Kidney epithelial cell (primary cell): ENCODE measurements at places on chromosomes 16 and 17. TPM values are rescaled to one million over a fixed set of nuclear protein-coding genes. Genes with fewer than 3 reads are reported as not detected.
A peak's percentile ranks its signal among the peaks of the same experiment; 100 is the strongest.

- no peak for DNase-seq
These were observed 608.5 kb downstream of the KCNJ18 start for GRCh38 chr17:22300731-22301352.

DNA sequence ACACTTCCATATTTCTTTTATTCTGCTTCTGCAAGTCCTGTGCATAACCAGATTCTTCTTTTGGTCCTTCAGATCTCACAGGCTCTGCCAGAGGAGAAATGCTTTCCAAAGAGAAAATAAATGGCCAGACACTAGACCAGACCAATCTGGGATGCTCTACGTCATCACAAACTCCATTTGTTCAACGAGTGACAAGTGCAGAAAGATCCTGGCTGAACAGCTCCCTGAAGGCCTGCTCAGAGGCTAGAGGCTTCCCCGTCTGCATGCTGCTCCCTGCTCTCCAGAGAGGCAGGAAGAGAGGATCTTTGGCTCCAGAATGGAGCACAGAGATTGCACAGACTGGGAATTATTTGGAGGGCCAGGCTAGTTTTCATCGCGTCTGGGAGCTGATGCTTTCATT is 232.7 kb downstream of the MAF start:
- DNase-seq, result no peak

- no peak for DNase-seq
These were observed 52.5 kb upstream of the MTSS2 start for GRCh38 chr16:70738083-70738977.

GRCh38 chr16:5506021-5506420 is 408.4 kb upstream of the EEF2KMT start:
- no peak for DNase-seq

Gene C17orf67
- 0.34 and 0.50 TPM in 2 replicates for total RNA-seq

Gene CRHR1
- total RNA-seq, result not detected in 2 replicates

DNA sequence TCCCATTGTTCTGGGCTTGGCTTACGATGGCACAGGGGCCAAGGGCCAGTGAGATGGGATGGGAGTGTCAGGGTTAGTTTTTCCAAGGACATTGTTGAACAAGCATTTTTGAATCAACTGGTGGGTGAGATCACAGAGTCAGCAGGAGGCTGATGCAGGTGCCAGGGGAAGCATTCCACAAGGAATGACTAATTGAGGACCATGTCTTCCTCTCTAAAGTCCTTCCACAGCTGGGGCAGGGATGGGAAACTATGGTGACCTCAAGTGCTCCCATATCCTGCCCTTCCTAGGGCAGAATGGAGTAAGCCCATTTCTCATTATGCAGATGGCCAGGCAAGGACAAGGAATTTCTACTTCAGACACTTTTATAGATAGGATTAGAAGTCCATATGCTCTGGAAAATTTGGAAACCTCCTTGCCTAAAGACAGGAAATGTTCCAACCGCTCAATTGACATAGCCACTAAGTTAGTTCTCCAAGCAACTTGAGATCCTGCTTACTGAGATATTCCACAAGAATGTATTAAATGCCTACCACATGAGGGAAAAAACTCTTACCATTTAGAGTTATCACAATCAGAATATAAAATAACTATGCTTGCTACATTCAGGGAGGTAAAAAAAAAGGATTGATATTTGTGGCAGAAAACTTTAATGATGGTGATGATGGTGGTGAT is 21.2 kb upstream of the ENGASE start:
- DNase-seq, result no peak

Gene CD68
- total RNA-seq, result 7.4 and 8.7 TPM in 2 replicates

Gene GP2
- total RNA-seq, result not detected in 2 replicates

Gene TTLL6
- total RNA-seq, result not detected in 2 replicates

GRCh38 chr16:1081734-1082265 is 9.3 kb downstream of the SSTR5 start:
- DNase-seq, result no peak

Gene TRIM37
- 27.0 and 30.2 TPM in 2 replicates for total RNA-seq

DNA sequence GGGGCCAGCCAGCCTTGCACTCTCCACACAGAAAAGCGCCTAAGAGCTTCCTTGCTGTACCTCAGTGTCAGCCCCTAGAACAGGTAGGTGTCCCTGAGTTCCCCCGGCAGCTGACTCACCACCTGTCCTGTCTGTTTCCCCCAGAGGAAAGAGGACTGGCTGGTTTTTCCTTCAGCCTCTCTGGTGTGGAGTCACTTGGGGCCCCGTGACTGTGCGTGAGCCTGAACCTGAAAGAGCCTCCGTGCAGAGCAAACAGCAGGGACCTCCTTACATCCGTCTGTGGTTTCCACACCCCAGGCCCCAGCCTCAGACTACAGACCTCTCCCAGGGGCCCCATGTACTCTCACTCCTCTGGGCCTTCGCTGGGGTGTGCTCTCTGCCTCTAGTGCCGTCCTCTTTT is 87.8 kb downstream of the GNAO1 start:
- no peak for DNase-seq

DNA sequence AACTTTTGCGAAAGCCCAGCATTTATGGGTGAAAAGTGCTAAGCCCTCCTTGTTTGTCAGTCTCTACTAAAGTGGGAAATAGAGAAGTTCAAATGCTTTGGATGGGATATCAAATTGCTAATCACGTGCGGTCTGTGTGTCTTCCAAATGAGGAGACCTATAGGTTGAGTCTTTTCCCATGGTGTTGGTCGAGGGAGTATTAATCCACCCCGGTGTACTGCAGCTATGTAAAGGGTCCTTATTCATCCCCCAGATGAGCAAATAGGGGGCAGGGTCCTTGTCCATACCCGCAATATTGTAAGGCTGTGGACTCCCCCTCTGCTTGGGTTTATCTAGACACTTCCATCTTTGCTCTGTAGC is 14.6 kb downstream of the KIAA0513 start:
- DNase-seq, result no peak

DNA sequence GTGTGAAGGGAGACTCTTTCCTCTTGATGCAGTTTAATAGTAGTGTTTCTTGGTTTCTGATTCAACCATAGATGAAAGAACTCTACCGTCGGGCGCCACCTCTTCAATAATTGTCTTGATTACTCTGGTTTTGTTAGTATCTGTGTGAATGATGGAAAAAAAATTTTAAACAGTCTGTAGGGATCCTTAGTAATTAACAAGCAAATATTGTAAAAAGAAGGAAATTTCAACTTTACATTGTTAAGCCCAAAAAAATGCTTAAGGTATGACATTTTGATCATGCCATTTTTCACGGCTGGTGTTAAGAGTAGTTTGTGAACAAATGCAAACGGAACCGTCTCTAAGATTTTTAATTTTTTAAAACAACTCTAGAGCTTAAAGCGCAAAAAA is 4.1 kb downstream of the KRT10 start:
- DNase-seq, result no peak

Gene FOXF1
- total RNA-seq, result under 0.01 TPM in 1 of 2 replicates, not detected in the other

DNA sequence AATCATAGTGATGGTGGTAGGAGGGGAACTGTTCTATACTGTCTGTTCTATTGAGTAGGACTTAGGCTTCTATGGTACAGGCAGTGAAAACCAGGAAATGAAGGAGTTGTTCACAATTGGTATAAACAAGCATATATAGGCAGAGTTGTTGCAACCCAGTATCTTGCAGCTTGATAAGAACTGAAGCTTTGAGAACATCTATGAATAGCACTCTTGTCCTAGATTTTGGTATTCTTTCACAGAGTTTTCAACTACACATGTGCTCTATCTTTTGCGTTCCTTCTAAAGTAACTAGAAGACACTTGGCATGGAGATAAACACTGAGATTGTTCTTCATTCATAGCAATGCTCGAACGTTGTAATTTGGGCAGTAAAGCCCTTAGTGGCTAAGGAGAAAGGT is 91.8 kb downstream of the KCNJ2 start:
- no peak for DNase-seq

DNA sequence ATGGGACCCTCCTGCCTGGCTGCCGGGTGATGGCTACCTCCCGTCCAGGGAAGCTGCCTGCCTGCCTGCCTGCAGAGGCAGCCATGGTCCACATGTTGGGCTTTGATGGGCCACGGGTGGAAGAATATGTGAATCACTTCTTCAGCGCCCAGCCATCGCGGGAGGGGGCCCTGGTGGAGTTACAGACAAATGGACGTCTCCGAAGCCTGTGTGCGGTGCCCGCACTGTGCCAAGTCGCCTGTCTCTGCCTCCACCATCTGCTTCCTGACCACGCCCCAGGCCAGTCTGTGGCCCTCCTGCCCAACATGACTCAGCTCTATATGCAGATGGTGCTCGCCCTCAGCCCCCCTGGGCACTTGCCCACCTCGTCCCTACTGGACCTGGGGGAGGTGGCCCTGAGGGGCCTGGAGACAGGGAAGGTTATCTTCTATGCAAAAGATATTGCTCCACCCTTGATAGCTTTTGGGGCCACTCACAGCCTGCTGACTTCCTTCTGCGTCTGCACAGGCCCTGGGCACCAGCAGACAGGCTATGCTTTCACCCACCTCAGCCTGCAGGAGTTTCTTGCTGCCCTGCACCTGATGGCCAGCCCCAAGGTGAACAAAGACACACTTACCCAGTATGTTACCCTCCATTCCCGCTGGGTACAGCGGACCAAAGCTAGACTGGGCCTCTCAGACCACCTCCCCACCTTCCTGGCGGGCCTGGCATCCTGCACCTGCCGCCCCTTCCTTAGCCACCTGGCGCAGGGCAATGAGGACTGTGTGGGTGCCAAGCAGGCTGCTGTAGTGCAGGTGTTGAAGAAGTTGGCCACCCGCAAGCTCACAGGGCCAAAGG is 36.8 kb downstream of the NLRC5 start:
- DNase-seq, result no peak

Gene KRTAP4-11
- total RNA-seq, result not detected in 2 replicates

GRCh38 chr16:76910931-76911330 is 280.1 kb upstream of the MON1B start:
- DNase-seq, result no peak

Gene SLC5A11
- not detected in 2 replicates for total RNA-seq

Gene RNF112
- 0.08 TPM in 1 of 2 replicates, not detected in the other for total RNA-seq

GRCh38 chr17:79242393-79242792 is 167.8 kb downstream of the ENGASE start:
- DNase-seq, result no peak

Gene CACNG4
- total RNA-seq, result 0.84 and 0.96 TPM in 2 replicates

GRCh38 chr17:47690121-47690520 is 3.8 kb upstream of the TBKBP1 start:
- no peak for DNase-seq

- no peak for DNase-seq
These were observed 25.9 kb downstream of the PITPNM3 start for GRCh38 chr17:6530324-6530920.

DNA sequence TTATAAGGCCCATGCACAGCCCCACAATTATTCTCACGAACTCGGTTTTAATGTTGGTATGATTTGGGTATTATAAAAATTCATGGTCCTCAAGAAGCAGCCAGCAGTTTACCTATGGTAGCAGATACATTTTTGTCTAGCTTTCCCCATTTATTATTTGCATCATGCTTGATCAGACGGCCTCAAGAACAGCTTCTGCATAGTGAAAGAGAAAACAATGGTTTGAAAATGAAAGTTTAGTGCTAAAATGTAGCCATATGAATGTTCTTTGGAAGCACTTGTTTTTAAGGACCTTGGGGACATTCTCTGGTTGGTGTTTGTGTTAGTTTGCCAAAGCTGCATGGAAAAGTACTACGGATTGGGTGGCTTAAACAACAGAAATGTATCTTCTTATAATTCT is 72.4 kb upstream of the CPHXL start:
- DNase-seq, result no peak

Gene DRG2
- 40.0 and 42.5 TPM in 2 replicates for total RNA-seq

DNA sequence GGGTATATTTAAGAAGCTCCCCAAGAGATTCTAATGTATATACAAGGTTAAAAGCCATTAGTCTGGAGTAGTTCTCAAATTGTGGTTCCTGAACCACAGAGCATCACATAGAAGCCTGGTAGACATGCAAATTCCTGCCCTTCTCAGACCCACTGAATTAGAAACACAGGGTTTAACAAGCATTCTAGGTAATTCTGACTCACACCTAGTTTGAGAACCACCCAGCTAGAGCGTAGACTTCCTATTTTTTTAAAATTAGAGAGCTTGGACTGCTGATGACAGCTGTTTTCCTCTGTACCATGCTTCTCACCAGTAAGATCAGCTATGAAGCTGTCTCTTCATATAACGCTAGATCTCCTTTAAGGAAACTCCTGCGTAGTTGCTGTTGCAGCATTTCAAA is 50.6 kb downstream of the HS3ST3B1 start:
- peak; percentile 5 for DNase-seq

GRCh38 chr16:53580038-53580802 is 77.2 kb upstream of the AKTIP start:
- DNase-seq, result no peak

DNA sequence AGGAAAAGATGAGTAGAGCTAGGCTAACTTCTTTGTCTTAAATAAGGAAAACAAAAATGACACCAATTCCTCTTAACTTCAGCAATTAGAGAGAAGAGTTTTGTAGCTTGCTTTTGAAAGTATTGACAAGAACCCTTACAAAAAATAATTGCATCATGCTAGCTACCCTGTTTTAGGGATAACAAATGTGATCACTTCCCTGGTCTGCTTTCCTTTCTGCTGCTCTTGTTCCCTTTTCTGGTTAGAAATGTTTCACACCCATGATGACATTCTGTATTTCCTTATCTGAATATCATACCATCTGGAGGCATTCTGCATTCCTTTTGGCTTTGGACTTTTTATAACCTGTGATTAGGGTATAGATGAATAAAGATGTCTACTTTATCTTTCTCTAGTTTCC is 9.9 kb upstream of the SMIM36 start:
- no peak for DNase-seq

DNA sequence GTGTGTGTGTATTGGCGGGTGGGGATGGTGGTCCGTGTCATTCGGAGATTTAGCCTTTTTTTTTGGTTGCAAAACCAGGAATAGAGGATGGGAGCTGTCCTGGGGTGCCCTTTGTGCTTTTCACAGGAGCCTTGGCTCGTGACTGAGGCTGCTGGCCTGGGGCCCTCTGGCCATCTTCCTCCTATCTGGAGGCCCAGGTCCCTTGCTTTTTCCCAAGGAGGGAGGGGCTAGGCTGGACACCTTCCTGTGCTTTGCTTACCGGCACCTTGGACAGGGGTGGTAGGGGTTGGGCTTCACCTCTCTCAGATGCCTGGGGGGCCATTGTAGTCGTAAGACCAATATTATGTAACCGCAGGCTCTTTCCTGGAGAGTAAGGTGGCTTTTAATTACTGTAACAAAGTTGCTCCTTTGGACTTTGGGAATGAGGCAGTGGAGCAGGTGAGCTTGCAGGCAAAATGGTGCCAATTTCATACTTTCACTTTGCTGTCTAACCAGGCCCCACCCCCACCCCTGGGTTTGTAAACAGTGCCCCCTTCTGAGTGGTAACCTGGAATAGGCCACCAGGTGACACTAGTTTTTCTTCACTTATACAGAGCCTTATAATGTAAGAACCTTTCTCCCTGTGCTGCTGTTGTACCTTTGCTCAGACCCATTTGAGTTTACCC is 1.2 kb downstream of the DYNLL2 start:
- no peak for DNase-seq

GRCh38 chr17:73249700-73250099 is 12.0 kb downstream of the CPSF4L start:
- DNase-seq, result no peak

- DNase-seq, result no peak
These were observed 117.8 kb upstream of the GNAO1 start for GRCh38 chr16:56073508-56073907.

Gene SECTM1
- 0.07 TPM in 1 of 2 replicates, not detected in the other for total RNA-seq

GRCh38 chr17:2406903-2407790 is 6.3 kb upstream of the MNT start:
- peak; percentile 92 for DNase-seq

Gene CCL5
- not detected in 2 replicates for total RNA-seq
